ENCODE measurements at places on chromosomes 13 and 19.
A peak's percentile ranks its signal among the peaks of the same experiment; 100 is the strongest.

- no peak for DNase-seq
Measured at GRCh38 chr19:45752639-45753038, 16.4 kb downstream of the SIX5 start.

DNA sequence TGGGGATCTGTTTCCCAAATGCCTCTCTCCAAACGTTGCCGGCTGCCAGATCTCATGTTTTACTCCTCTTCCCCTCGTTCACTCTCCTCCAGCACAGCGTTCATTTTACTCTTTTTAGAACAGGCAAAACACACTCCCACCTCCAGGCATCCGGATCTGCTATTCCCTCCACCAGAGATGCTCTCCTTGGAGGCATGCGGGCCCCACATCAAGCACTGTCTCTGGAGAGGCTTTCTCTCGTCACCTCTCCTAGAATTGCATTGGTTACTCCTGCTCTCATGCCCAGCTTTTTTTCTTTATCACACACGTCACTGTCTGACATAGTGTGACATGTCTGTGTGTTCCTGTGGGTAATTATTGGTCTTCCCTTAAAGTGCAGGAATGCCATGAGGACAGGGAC lies 20.1 kb upstream of the MYADM start:
- DNase-seq, result no peak

GRCh38 chr13:25660996-25661395 lies 289.2 kb downstream of the ATP8A2 start:
- DNase-seq, result no peak

- no peak for DNase-seq
Measured at GRCh38 chr13:22040810-22041364, 370.0 kb downstream of the FGF9 start.

DNA sequence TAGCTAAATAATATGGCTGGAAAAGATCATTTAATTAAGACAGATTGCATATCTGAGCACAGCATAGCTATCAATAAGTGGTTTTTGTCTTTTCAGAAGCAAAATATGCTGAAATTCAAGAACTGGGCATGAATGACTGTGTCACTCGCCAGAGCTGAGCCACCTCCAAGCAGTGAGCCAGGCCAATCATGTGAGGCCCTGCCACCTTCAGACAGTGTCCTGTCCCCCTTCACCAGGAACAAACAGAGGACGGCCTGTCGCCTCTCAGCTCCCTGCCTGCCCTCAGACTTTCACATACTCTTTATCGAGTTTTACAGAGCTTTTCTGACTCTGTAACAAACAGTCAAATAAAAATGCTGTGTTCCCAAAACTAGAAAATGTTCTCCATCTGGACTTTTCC lies 171.0 kb upstream of the TSC22D1 start:
- no peak for DNase-seq

DNA sequence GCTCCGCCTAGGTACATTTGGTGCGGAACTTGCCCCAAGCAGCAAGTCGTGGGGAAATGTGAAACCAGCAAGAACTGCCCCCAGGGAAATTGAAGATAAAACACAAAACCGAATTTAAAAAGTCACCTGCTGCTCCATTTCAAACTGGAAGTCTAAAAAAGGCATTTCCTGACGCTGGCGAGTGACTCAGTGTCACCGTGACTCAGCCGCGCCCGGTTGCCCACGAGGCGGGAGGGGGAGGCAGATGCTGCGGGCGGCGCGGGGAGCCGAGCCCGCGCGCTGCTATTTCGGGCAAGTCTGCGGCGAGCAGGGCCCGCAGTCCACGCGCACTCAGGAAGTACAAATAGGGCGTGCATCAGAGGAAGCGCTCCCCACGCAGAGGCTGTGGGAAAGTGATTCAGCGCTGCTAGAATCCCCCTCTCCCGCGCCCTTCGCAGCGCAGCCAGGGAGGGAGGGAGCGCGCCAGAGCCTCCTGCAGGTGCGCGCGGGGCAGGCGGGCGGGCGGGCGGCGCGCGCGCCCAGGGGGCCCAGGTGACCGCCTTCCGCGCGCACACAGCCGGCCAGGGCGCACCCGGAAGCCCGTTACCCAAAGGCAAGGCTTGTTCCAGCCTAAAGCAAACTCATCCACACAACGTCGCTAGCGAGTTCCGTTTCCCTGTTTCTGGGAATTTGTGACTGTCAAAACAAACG lies 168.8 kb downstream of the COL4A1 start:
- DNase-seq, result peak; percentile 79

GRCh38 chr13:61113140-61113658 lies 302.4 kb downstream of the PCDH20 start:
- no peak for DNase-seq

DNA sequence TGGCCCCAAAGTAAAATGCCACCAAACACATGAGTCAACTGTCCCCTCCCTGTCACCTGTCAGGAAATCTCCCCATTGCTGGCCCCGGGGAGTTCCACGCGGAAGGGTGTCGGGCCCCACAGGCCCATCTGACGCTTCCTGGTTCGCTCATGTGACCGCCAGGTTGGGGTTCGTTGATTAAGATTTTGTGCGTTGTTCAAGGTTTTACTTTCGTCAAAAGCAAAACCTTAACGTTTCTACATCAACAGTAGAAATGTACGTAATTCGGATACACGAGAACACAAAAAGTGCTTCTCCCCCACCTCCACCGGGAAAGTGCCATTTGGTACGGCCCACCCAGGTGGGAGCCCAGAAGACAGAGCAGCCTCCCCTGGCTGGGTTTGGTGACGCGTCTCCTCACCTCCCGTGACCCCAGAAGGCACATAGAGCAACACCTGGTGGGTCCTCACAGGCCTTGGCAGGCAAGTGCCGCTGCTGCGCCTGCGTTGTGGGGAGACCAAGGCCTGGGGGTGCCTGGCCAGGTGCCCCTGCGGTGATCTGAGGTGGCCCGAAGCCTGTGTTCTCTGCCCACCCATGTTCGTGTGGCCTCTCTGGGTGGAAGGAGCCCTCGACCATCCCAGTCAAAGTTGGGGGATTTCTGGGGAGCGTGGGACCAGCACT lies 161.6 kb downstream of the KDM4B start:
- DNase-seq, result peak; percentile 17
